Spinal cord (tissue), 10 donors: ENCODE measurements at places on chromosomes 7 and 10.

- DNase-seq, result no peak
These were observed 17.6 kb upstream of the PAX2 start for GRCh38 chr10:100727808-100728207.

- no peak for DNase-seq
These were observed 22.4 kb upstream of the SEMA3C start for GRCh38 chr7:80941208-80941758.

- no peak for DNase-seq
These were observed 55.3 kb upstream of the SDK1 start for GRCh38 chr7:3245721-3246120.

- no peak for DNase-seq
These were observed 2.1 kb downstream of the SYNPO2L start for GRCh38 chr10:73653701-73654100.

DNA sequence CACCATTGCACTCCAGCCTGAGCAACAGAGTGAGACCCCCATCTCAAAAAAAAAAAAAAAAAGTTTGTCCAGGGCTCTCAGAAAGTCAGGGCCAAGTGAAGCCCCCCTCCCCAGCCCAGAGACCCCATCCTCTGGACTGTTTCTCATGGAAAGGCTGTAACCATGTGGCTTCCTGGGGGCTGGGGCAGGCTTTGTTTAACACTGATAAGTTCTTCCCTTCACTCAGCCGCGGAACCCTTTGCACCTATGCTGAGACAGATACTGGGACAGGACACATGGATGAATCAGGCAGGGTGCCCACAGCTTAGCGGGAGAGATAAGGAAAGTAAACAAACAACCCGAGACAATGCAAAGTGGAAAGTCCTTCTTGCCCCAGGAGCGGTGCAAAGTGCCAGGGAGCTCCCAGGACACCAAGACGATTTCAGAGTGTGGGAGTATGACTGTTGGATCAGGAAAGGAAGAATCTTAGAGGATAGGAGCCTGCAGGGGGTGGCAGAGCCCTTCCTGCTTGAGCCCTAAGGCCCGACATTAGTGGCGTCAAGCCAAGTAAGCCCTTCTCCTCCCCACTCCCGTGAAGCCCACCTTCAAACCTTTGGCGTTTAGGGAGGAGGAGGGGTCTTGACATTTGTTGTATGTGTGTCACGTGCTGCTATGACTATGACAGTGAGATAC is 11.6 kb downstream of the MLXIPL start:
- DNase-seq, result no peak
